ENCODE measurements at places on chromosomes 4 and X.

- DNase-seq: no peak
Observed at GRCh38 chrX:71439896-71440295, 73.7 kb downstream of the TAF1 start.

- peak; percentile 7 for DNase-seq
Observed at GRCh38 chr4:23999714-24000469, 110.0 kb upstream of the PPARGC1A start.

DNA sequence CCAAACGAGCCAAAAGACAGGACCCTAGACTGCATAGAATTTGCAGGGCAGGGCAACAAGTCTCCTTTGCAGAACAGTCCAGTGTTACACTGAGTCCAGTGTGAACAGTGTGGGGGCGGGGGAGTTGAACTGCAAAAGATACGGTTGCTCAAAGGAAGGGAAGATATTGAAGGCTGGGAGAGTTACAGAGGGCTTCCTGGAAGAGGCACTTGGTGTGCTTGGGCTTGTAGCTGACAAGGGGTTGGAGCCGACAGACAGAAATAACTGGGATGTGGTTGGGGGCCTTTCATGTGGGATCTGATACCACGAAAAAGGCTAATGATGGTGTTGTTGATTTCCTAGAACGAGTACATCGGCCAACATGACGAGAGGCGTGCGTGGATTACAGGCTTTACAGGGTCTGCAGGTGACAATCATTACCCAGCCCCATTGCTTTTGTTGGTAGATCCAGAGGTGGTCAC is 6.1 kb downstream of the XPNPEP2 start:
- no peak for DNase-seq

- DNase-seq: no peak
Observed at GRCh38 chr4:28665306-28665705, 1804.7 kb downstream of the STIM2 start.

DNA sequence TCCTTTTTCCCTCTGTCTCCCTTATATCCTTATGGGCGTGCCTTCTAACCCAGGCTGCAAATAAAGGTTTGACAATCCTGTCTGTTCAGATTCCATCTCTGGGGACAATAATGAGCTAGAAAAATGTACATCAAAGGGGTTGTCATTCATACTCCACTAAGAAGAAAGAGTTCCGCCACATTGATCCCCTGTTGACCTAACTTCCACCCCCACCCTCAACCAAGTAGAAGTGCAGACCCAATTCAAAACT is 541 bp upstream of the GABRA3 start:
- DNase-seq: no peak

DNA sequence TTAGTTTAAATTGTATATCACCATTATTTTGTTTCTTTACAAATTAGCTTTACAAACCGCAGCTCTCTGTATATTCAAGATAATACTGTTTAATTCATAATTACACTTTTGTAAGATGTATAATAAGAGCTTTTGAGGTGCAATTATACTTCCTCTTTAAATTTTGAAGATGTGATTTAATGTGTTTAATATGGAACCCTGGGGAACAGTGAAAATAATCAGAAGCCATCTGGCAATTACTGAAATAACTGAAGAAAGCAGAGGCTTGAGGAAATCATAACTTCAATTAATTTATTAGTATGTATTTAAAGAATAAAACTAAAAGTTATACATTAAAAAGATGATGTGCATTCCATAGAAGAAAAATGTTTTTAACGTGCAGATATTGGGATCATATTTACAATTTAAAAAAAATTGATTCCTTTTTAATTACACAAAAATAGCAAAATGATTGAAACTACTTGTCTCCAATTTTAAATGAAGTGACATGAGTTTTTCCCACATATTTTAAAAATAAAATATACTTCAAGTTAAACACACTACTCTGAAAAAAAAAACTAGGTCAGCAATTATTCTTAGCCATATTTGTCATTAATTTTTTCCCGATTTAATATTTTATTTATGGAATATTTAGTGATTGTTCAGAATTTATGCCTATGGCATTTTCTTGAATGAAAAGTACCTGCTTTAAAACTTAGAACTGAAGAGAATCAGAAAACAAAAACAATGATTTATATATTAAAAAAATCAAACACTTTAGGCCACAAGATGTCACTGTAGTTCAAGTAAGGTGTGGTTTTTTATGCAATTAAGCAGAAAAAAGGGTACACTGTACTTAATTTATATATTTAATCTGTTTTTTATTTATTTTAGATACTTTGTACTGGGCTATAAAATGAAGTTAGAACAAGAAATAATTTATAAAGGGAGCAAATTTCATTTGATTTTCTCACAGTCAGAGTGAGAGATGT is 942.7 kb upstream of the NDST4 start:
- peak; percentile 49 for DNase-seq

- DNase-seq: no peak
Observed at GRCh38 chr4:15833801-15834200, 55.7 kb downstream of the CD38 start.
